Activated CD4-positive, alpha-beta T cell treated with anti-CD3 and anti-CD28 coated beads for 36 hours (primary cell): ENCODE measurements at places on chromosomes 12 and 14.

- H3K36me3 ChIP-seq, result no peaks in the 10 kb centered on the region
- no peaks in the 10 kb centered on the region for H3K27me3 ChIP-seq
- peak overlapping the region; percentile 75 for H3K27ac ChIP-seq
- no peak overlapping the region for H3K4me3 ChIP-seq
- DNase-seq, result peak; percentile 89
- H3K4me1 ChIP-seq, result peaks cover 44% of the 10 kb centered on the region
These were observed 22.1 kb upstream of the NINJ2 start for GRCh38 chr12:685388-685787.

GRCh38 chr12:90585640-90586304, 369.2 kb downstream of the CCER1 start:
- H3K36me3 ChIP-seq, result no peaks in the 10 kb centered on the region
- no peak overlapping the region for H3K27ac ChIP-seq
- H3K27me3 ChIP-seq, result no peaks in the 10 kb centered on the region
- H3K4me3 ChIP-seq, result no peak overlapping the region
- DNase-seq, result no peak

DNA sequence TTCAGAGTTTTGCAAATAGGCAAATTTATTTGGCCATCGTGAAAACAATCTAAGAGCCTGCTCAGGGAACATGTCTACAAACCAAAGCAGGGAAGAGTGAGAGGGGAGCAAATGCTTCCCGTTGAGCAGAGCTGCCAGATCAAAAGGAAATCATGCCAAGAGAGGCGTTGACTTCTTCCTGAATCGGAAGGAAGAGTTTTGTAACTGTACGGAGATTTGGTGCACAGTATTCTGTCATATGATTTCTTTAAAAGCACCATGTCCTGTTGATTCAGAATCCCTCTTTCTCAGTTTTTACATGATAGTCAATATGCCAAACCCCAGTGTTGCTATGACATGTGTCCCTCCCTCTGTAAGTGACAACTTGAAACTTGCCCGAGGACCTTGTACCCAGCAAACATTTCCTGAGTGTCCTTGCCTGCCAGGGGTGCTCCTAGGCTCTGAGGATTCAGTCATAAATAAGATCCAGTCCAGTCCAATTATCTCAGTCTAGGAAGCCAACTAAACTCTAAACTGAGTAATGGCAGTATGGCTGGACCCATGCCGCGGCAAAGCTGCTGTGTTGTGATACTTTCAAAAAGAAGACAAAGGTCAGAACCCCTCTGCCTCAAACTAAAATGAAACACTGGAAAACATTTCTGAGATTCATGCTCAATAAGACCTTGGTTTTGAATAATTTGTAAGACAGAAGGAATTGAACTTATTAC, 300.1 kb upstream of the FKBP4 start:
- no peaks in the 10 kb centered on the region for H3K36me3 ChIP-seq
- no peak for DNase-seq
- no peak overlapping the region for H3K4me3 ChIP-seq

- DNase-seq, result peak; percentile 27
- peaks cover 86% of the 10 kb centered on the region for H3K36me3 ChIP-seq
- H3K27me3 ChIP-seq, result no peaks in the 10 kb centered on the region
- peak overlapping the region; percentile 99 for H3K27ac ChIP-seq
- H3K4me3 ChIP-seq, result peak overlapping the region; percentile 87
These were observed 16.1 kb downstream of the BCL11B start for GRCh38 chr14:99255621-99256482.

- H3K4me3 ChIP-seq, result no peak overlapping the region
- H3K4me1 ChIP-seq, result no peaks in the 10 kb centered on the region
- DNase-seq, result no peak
- H3K27ac ChIP-seq, result no peak overlapping the region
These were observed 269.7 kb downstream of the KSR2 start for GRCh38 chr12:117699118-117699517.

DNA sequence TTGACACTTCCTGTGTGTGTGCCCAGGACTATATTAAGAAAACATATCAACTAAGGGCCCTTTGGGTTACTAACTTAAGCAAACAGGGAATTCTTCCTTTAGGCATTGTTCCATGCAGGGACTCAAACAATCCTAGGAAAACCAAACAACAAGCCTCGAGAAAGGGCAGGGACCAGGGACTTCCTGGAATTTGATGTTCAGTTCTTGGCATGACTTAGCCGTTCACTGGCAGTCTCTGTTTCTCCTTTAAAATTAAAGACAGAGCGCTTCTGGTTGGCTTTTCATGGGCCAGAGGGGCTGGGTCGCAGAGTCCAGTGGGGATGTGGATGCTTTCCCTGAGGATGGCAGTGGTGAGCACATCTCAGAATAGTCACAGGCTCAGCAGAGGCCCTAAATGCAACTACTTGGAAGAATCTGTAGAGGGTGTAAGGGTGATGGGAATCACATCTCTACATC, 35.2 kb downstream of the RNFT2 start:
- H3K36me3 ChIP-seq, result peaks cover 9% of the 10 kb centered on the region
- H3K4me1 ChIP-seq, result no peaks in the 10 kb centered on the region
- no peak overlapping the region for H3K27ac ChIP-seq
- no peak overlapping the region for H3K4me3 ChIP-seq

- peaks cover 9% of the 10 kb centered on the region for H3K4me1 ChIP-seq
- no peak for DNase-seq
- H3K27me3 ChIP-seq, result no peaks in the 10 kb centered on the region
- no peak overlapping the region for H3K4me3 ChIP-seq
- H3K27ac ChIP-seq, result no peak overlapping the region
These were observed 43.8 kb upstream of the CSRNP2 start for GRCh38 chr12:51127050-51127729.

GRCh38 chr12:32964981-32965585, 68.5 kb upstream of the PKP2 start:
- H3K27ac ChIP-seq, result no peak overlapping the region
- no peak overlapping the region for H3K4me3 ChIP-seq
- no peak for DNase-seq
- no peaks in the 10 kb centered on the region for H3K36me3 ChIP-seq
- H3K4me1 ChIP-seq, result no peaks in the 10 kb centered on the region

GRCh38 chr14:101087614-101088394, 184.3 kb upstream of the RTL1 start:
- no peak for DNase-seq
- H3K4me1 ChIP-seq, result no peaks in the 10 kb centered on the region
- peaks cover 6% of the 10 kb centered on the region for H3K27me3 ChIP-seq
- no peaks in the 10 kb centered on the region for H3K36me3 ChIP-seq
- no peak overlapping the region for H3K4me3 ChIP-seq

DNA sequence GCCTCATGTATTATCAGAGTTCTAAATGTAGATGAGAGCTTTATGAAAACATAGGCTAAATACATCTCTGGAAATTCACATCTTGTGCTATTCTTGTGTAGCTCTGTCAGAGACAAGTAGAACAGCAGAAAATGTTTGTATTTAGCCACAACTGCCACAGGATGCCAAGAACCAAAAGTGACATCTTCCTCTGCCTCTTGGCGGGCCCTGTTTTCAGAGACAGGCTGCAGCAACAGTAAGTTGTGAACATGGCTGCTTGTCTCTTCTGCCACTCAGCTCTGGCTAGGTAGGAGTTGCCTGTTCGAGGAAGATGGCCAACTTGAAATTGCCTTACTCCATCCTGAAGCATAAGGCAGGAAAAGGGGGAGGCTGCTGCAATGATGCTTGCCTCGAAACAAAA, 30.4 kb downstream of the SETD3 start:
- no peak for DNase-seq
- peaks cover 30% of the 10 kb centered on the region for H3K36me3 ChIP-seq
- H3K4me1 ChIP-seq, result no peaks in the 10 kb centered on the region
- no peaks in the 10 kb centered on the region for H3K27me3 ChIP-seq
- H3K4me3 ChIP-seq, result no peak overlapping the region
- no peak overlapping the region for H3K27ac ChIP-seq

DNA sequence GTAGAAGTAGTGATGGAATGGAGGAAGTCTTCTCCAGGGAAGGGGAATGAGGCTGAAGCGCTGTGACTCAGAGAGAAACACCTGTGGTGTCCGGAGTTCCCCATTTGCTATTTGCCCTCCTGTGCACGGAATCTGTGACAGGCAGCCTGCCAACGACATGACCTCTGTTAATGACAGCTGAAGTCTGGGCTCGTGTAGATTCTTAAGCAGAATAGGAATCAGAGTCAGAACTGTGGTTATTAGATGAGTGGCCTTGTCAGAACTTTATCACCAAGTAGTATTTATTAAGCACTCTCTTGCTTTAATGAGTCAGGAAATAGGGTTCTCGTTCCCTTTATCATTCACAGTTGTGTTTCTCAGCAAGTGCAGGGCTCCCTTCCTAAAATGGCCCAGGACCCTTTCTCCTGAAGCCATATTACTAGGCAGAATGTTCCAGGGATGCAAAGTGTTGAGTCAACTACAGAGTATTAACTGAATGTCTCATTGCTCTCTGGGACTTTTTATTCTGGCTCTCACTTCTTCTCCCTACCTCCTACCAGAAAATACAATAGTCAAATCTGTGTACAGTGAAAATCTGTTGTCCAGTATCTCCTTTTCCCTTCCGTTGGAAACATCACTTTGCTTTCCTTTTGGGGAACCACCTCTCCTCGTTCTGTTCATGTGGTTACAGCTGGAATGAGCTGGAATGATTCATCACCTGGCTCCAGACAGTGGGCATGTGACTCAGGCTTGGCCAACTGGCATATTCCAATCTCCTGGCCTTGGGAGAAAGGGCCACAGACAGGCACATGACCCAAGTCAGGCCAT, 77.8 kb upstream of the MAX start:
- DNase-seq, result peak; percentile 79
- H3K27ac ChIP-seq, result peak overlapping the region; percentile 23
- H3K4me1 ChIP-seq, result peaks cover 16% of the 10 kb centered on the region
- H3K4me3 ChIP-seq, result no peak overlapping the region
- peaks cover 2% of the 10 kb centered on the region for H3K27me3 ChIP-seq
- H3K36me3 ChIP-seq, result peaks cover 10% of the 10 kb centered on the region

GRCh38 chr12:1503281-1503711, 91.1 kb downstream of the FBXL14 start:
- peaks cover 13% of the 10 kb centered on the region for H3K4me1 ChIP-seq
- no peak overlapping the region for H3K27ac ChIP-seq
- peaks cover 29% of the 10 kb centered on the region for H3K27me3 ChIP-seq
- DNase-seq, result no peak

DNA sequence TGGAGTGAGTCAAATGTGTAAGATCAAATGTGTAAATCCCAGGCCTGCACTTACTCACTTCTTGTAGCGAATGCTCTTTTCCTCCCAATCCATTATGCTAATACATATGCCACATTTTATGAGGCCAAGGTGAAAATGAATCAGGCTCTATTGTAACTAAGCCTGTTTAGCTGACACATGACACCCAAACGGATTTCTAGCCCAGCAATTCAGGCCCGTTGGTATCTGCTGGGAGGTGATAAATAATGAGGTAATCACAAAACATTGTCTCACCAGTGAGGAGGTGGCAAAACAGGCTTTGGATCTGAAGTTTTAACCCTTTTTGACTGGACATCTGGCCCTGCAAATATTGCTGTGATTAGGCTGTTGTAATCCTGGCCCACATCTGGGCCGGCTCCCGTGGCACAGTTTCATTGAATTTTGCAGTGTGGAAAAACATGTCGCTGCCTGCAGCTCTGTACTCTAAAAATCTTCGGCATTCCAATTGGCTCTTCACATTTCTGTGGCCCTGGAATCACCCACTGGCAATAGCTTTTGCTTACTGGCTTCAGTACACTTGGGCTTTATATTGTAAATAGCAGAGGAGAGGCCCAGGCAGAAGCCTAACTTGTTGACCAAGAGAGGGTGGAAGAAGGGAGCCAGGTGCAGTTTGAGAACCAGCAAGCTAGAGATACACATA, 106.1 kb downstream of the PAX9 start:
- no peaks in the 10 kb centered on the region for H3K4me1 ChIP-seq
- H3K4me3 ChIP-seq, result no peak overlapping the region
- no peaks in the 10 kb centered on the region for H3K36me3 ChIP-seq
- no peak overlapping the region for H3K27ac ChIP-seq
- H3K27me3 ChIP-seq, result no peaks in the 10 kb centered on the region

- H3K27ac ChIP-seq, result no peak overlapping the region
- H3K27me3 ChIP-seq, result no peaks in the 10 kb centered on the region
- no peak overlapping the region for H3K4me3 ChIP-seq
- no peaks in the 10 kb centered on the region for H3K36me3 ChIP-seq
- no peaks in the 10 kb centered on the region for H3K4me1 ChIP-seq
These were observed 163.6 kb upstream of the NAV3 start for GRCh38 chr12:77667101-77667500.

- H3K36me3 ChIP-seq, result no peaks in the 10 kb centered on the region
- H3K4me1 ChIP-seq, result no peaks in the 10 kb centered on the region
- no peak for DNase-seq
- no peak overlapping the region for H3K4me3 ChIP-seq
These were observed 13.5 kb downstream of the TBX3 start for GRCh38 chr12:114670291-114670980.

- DNase-seq, result no peak
- H3K27me3 ChIP-seq, result no peaks in the 10 kb centered on the region
- no peak overlapping the region for H3K4me3 ChIP-seq
These were observed 564.0 kb downstream of the TRHDE start for GRCh38 chr12:72836194-72836593.

DNA sequence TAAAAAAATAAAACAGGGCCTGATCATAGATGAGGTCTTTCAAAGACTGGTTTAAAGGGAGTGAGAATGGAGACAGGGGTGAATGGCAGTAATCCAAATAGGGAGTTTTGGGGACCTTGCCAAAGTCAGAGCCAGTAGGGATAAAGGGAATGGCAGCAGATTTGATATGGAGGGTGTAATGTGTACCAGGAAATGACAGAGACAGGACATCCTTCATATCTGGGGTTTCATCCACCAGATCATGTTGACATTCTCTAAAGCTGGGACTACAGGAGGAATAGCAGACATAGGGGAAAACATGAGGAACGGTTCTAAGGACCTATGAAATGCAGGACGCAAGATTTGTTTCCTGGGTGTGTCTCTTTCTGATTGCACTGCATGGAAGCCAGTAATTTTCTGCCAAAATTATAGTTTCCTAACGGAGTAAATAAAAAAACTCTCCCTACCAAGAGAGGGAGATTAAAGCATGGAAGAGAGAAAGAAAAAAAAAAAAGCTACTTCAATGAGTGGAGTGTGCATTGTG, 169.9 kb downstream of the PRKD1 start:
- no peaks in the 10 kb centered on the region for H3K4me1 ChIP-seq
- H3K27ac ChIP-seq, result no peak overlapping the region
- H3K4me3 ChIP-seq, result no peak overlapping the region
- H3K27me3 ChIP-seq, result no peaks in the 10 kb centered on the region
- DNase-seq, result no peak

GRCh38 chr12:47773858-47774580, 981 bp downstream of the SLC48A1 start:
- no peak for DNase-seq
- H3K36me3 ChIP-seq, result no peaks in the 10 kb centered on the region
- no peaks in the 10 kb centered on the region for H3K27me3 ChIP-seq
- peak overlapping the region; percentile 71 for H3K27ac ChIP-seq

- H3K27me3 ChIP-seq, result no peaks in the 10 kb centered on the region
- DNase-seq, result no peak
- no peaks in the 10 kb centered on the region for H3K36me3 ChIP-seq
- H3K4me1 ChIP-seq, result no peaks in the 10 kb centered on the region
- no peak overlapping the region for H3K4me3 ChIP-seq
These were observed 15.5 kb upstream of the TMX1 start for GRCh38 chr14:51224551-51224950.

DNA sequence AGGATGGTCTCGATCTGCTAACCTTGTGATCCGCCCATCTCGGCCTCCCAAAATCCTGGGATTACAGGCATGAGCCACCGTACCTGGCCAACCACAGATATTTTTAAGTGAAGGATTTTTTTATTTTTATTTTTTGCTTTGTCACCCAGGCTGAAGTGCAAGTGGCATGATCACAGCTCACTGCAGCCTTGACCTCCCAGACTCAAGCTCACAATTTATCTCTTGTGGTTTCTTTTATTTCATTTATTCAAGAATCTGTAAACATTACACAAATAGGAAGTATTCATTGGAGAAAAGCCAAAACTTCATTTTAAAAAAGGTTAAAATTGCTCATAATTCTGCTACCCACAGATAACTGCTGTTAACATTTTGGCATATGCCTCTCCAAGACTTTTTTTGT, 13.3 kb downstream of the MOAP1 start:
- no peak overlapping the region for H3K27ac ChIP-seq
- H3K36me3 ChIP-seq, result no peaks in the 10 kb centered on the region
- no peak for DNase-seq
